ENCODE measurements at places on chromosomes 12 and 14.
A peak's percentile ranks its signal among the peaks of the same experiment; 100 is the strongest.

GRCh38 chr14:100710826-100711462 lies 15.7 kb upstream of the DLK1 start:
- no peak for DNase-seq

DNA sequence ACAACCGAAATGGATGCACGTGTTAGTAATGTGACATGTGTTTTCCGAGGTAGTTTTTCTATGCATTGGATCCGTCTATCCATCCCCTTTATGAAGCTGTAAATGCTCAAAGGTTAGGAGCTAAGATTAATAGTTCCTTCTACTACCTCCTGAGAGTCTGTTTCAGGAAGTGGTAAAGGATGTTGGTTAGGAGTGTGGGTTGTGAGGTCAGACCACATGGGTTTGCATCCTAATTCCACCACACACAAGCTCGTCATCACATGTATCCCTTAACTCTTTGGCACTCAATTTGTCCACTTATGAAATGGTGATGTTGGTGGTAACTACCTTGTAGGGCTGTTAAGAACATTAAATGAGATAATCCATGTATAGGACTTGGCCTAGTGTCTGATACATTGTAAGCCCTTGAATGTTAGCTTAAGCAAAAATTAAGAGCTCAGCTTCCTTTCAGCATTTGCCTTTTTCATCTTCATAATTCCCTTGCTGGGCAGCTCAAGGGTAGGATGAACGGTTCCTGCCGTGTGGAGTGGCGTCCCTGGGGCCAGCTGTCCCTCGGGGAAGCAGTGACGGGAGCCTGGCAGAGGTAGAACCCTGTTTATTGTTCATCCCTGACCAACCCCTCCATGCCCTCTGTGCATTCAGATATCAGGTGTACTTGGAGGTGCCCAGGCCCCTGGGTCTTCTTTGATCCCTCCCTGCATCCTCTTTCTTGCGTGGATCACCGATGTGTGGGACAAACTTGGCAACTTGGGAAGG lies 52.3 kb downstream of the TSPAN9 start:
- no peak for DNase-seq

DNA sequence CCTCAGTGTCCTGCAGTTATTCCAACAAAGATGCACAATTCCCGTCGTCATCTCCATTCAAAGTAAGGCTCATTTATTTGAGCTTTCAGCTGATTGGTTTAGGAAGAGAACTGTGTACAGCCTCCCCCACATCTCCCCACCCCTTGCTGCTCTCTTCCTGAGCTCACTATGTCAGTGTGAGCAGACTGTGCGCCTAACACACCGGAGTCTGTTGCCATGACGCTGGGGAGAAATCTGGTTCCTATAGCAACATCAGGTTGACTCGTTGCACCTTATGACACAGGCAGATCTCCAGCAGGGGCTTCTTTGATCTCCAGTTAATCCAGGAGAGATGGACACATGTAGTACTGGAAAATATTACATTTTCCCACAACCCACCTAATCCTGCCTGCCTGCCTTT lies 319.4 kb downstream of the CACNA1C start:
- DNase-seq = no peak

DNA sequence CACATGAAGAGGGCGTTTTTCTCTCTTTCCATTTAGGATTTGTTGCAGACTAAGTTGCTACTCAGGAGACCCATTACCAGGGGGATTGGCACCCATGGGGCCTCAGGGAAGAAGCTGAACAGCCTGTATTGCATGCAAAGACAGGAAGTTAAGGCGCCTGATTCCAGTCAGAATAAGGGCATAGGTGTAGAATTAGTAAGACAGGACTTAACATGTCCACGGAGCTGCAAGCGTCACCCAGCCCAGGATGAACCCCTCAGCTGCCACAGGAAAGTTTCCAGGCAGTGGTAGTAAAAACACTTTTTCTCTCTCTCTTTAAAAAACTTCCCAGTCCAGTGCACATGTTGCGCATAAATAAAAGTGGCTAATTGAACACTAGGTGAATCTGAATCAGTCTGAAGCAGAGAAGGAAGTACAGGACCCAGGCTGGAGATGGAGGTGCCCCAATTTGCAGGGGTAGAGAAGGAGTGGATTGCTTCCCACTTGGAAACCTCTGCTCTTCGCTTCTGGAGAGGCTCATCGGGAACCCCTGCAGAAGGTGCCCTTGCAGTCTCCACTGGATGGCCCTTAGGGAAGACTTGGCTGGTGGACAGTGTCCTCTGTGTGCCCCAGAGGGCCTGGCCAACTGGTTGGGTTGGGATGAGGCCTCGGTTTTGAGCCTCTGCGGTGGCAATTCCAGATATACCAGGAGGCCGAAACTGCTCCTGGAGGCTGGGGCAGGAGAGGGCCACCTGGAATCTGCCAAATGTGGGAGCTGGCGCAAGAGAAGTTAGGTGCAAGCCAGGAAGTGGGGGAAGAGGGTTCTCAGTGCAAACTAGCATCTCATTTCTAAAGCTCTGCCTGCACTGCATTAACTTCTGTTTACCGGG lies 10.7 kb upstream of the TBX3 start:
- no peak for DNase-seq

DNA sequence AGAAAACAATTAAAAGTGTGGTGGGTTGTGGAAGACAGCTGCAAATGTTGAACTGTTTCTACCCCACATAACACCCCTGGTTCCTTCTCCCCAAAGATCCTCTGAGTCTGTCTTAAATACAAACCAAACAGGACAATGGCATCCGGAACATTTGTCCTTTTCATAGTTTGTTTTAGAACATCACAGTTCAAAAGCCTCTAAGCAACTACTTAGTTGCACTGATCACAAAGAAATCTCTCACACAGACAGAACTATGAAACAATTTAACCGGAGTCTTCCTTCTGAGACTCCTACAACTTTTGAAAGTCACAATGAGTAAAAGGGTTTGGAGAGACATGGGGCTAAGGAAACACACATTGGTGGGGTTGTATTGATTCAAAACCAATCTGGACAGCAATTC lies 125.6 kb downstream of the SLC25A21 start:
- DNase-seq = no peak

GRCh38 chr14:49858383-49858782 lies 5.8 kb upstream of the NEMF start:
- no peak for DNase-seq

DNA sequence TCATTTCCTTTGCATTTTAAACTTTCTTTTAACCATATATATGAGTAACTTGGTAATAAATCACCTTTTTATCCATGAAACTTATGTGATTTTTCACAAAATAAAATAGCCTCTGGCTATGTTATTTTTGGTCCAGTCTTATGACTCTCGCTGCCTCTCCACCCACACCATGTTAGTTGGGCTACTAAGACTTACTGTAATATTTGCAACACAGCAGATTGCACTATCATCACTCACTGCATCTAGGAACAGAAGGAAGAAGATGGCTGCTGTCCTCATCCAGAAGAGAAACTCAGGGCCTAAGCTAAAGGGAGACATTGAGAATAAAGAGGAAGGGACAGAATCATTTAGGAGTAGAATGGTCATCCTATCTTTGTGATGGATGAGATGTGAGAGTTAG lies 12.6 kb upstream of the B4GALNT3 start:
- no peak for DNase-seq

DNA sequence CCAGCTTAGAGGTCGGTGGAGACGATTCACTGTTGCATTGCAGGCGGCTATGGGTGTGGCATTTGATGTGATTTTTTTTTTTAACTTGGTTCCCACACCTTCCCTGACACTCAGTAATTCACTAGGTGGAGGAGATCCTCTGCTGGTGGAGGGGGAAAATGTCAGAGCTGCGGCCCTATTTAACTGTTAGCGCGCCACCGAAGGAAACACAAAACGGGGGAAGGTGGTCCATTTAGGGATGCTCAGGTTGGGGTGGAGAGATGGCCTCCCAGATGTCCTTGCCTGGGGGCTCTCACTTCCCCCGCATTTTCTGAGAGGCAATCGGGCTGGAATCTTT lies 4.3 kb upstream of the HOXC12 start:
- DNase-seq = no peak

DNA sequence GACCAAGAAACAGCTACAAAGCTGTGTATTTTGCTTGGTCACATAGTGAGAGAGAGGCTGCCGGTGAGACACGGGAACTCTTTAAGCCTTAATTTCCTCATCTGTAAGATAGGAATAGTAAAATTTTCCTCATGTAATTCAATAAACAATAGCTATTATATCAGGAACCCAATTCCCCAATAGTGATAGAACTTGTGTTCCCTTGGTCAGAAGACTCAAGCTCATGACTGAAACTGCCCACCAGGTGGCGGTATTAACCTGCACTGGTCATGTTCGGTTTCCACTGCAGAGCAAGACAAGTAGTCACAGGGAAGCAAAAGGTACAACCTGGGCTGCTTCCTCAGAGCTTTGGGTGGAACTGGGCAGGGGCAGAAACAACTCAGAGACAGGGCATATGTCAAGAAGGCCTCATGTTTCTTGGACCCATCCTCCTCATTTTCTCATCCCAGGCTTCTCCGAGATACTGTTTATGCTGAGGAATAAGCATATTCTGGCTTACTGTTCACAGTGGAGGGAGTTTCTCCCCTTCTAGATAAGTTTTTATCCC lies 4.2 kb upstream of the AJUBA start:
- peak; percentile 80 for DNase-seq

- peak; percentile 91 for DNase-seq
Observed at GRCh38 chr14:70073924-70074566, 114.7 kb downstream of the SLC8A3 start.

GRCh38 chr12:113315358-113315757 lies 19.6 kb downstream of the SLC8B1 start:
- no peak for DNase-seq

DNA sequence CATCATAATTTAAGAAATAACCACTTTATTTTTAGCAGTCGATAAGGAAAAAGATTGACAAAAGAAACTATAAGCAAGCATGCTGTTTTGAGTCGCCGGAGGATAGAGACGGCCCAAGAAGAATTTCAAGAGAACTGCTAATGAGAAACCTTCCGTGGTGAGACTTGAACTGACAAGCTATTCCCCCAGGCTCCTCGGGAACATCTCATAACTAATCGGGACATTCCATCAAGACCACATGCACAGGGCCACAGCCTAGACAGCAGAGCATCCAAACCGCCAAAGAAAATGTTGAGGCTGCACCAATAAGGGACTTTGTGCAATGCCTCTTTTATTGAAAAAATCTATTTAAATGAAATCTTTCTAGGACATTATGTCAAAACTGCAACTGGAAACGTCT lies 51.0 kb downstream of the YEATS4 start:
- no peak for DNase-seq

DNA sequence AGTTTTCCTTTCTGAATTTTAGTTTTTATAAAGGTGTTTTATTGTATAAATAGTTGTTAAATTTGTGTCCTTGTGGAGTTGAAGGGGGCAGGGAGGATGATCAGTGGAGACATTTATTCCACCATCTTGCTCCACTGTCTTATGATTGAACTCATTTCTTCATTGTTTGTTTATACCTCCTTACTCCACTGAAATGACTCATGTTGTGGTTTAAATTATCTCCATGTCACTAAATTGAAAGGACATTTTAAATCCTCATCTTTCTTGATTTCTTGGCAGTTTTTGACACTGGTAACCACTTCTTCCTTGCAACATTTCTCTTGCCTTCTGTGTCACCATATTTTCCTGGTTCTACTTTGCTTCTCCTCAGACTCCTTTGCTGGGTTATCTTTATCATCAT lies 23.6 kb upstream of the FERMT2 start:
- no peak for DNase-seq

GRCh38 chr12:100399095-100399494 lies 42.2 kb downstream of the SLC17A8 start:
- DNase-seq = no peak

- DNase-seq = no peak
Observed at GRCh38 chr12:26768611-26769603, 64.1 kb downstream of the ITPR2 start.

- DNase-seq = no peak
Observed at GRCh38 chr14:24897793-24898192, 152.2 kb downstream of the STXBP6 start.

DNA sequence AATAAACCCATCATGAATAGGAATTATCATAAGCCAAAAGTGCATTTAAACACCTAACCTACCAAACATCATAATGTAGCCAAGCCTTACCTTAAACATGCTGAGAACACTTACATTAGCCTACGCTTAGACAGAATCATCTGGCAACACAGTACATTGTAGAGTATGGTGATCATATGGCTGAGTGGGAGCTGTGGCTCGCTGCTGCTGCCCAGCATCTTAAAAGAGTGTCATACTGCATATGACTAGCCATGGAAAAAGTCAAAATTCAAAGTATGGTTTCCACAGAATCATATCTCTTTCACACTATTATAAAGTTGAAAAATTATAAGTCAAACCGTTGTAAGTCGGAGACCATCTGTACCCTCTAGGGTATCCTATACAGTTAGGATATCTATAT lies 32.0 kb upstream of the PRPF39 start:
- DNase-seq = no peak

- DNase-seq = no peak
Observed at GRCh38 chr12:33438025-33438772, 1.4 kb downstream of the SYT10 start.

GRCh38 chr12:1993341-1993740 lies 10.9 kb downstream of the DCP1B start:
- DNase-seq = no peak

DNA sequence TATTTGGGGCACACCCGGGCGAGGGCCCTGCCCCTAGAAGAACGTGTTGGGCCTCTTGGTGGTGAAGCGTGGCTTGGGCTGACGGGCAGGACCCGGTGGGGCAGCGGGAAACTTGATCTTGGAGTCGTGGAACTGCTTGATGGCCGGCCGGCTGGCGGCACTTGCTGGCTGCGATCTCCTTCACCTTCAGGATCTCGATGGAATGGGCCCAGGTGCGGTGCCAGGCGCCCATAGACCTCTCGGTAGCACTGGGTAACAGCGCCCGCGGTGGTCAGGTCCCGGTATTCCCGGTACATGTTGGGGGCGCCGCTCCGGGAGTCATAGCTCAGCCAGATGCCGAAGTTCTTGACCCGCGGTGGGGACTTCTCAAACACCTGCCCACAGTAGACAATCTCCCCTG lies 16.5 kb downstream of the UBR7 start:
- no peak for DNase-seq

GRCh38 chr12:90924406-90924805 lies 30.6 kb downstream of the CCER1 start:
- no peak for DNase-seq

- peak; percentile 31 for DNase-seq
Observed at GRCh38 chr12:115166698-115167315, 482.8 kb upstream of the TBX3 start.

DNA sequence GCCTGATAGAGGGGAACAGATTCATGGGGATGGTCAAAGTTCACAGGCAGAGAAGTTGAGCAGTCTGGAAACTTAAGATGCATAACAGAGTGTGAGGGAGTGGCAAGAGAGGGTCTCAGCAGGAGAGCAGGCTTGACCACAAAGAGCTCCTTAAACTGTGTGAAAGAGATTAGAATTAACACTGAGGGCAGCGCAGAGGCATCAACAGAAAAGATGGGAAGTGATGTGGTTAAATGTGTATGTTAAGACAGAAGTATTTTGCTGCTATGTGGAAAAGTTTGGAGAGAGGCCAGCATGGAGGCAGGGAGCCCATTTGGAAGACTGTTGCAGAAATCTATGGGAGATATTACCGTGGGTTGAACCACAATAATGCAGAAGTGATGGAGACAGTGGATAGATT lies 122.7 kb upstream of the LMNTD1 start:
- DNase-seq = no peak

- no peak for DNase-seq
Observed at GRCh38 chr12:107436836-107437235, 248.8 kb upstream of the PWP1 start.

Data from iPS-NIHi11 (cell line).